ENCODE measurements at places on chromosomes 1 and 21. TPM values are rescaled to one million over a fixed set of nuclear protein-coding genes. Genes with fewer than 3 reads are reported as not detected.
A peak's percentile ranks its signal among the peaks of the same experiment; 100 is the strongest.

DNA sequence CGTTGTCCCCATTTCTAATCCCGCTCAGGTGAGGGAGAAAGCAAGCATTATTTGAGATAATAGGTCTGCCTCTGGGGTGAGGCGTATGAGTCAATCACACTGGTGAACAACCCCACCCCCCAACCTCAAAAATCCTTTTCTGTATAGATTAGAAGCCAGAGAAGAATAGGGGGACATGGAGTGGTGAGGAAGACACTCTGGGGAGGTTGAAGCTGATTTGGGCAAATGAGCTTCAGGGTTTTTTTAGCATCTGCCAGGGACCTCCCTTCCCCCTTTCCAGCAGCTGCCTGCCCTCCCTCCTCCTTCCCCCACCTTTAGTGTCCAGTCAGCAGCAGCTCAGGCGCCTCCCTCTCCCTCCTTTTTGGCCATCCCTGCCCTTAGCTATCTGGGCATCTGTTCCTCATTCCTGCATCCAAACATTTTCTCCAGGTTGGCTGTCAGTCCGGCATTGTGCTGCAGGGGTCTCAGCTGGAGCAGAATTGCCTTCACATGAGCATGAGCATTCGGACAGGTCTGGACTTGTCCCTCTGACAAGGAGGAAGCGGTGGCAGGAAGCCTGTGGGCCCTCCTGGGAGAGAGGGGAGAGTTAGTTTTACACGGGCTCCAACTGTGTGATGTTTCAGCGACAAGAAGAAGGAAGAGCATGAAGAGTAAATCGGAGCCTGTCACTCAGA lies 30.8 kb upstream of the PTGFRN start:
- H3K4me3 ChIP-seq, result peak overlapping the region; percentile 53
- H3K36me3 ChIP-seq, result no peaks in the 10 kb centered on the region
- peak overlapping the region; percentile 94 for H3K27ac ChIP-seq
- no peaks in the 10 kb centered on the region for H3K27me3 ChIP-seq

The IFNLR1 gene
- total RNA-seq, result 12.6 TPM

The ZNF593OS gene
- total RNA-seq, result not detected

DNA sequence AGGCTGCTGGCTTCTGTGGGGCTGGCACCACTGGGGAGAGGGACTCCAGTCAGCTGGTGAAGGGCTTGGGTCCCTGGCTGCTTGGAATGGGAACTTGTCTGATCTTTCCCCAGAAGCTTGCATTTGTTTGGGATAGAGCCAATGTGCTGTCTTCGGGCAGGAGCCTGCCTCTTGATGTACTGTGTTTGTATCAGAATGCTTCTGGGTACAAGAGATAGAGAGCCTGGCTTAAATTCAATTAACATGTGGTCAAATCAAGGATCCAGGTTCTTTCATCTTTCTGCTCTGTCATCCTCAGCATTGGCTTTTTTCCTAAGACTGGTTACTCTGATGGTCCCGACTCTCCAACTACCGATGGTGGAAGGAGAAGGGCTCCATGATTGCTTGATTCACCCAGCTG lies 16.0 kb upstream of the PROK1 start:
- no peak overlapping the region for H3K4me3 ChIP-seq
- no peak overlapping the region for H3K27ac ChIP-seq
- DNase-seq, result no peak
- peaks cover 4% of the 10 kb centered on the region for H3K4me1 ChIP-seq

The TFF2 gene
- not detected for total RNA-seq

DNA sequence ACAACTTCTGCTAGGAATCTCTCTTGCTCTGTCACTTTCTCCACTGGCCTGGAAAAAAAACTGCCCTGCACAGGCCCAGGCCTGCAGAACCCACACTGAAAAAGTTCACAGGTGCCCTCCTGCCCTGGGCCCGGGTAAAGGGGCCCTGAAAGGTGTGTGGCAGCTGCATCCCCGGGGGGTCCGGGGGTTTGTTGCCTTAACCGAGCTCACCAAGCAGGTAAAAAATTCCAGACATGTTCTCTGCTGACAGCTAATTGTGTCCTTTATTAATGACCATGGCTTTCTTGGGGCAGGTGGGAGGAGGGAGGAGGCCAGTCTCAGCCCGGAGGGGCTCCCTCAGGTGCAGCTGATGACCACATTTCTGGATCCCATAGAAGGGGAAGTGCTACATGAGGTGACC lies 122.9 kb downstream of the LACTBL1 start:
- H3K36me3 ChIP-seq, result no peaks in the 10 kb centered on the region
- no peak overlapping the region for H3K4me3 ChIP-seq
- peaks cover 3% of the 10 kb centered on the region for H3K4me1 ChIP-seq

GRCh38 chr1:157363660-157364140 lies 188.6 kb downstream of the FCRL5 start:
- H3K27me3 ChIP-seq, result no peaks in the 10 kb centered on the region
- peak; percentile 84 for DNase-seq
- H3K4me3 ChIP-seq, result no peak overlapping the region
- no peak overlapping the region for H3K27ac ChIP-seq

GRCh38 chr1:10755970-10756521 lies 40.4 kb downstream of the CASZ1 start:
- H3K4me1 ChIP-seq, result no peaks in the 10 kb centered on the region
- no peaks in the 10 kb centered on the region for H3K27me3 ChIP-seq
- H3K36me3 ChIP-seq, result no peaks in the 10 kb centered on the region
- no peak overlapping the region for H3K4me3 ChIP-seq

- peak; percentile 93 for DNase-seq
- H3K4me1 ChIP-seq, result no peaks in the 10 kb centered on the region
- H3K4me3 ChIP-seq, result no peak overlapping the region
- H3K36me3 ChIP-seq, result no peaks in the 10 kb centered on the region
Measured at GRCh38 chr1:50368179-50369007, 54.9 kb downstream of the DMRTA2 start.

- peak; percentile 75 for DNase-seq
- H3K36me3 ChIP-seq, result peaks cover 14% of the 10 kb centered on the region
- H3K27me3 ChIP-seq, result peaks cover 16% of the 10 kb centered on the region
- H3K4me3 ChIP-seq, result peak overlapping the region; percentile 85
- H3K4me1 ChIP-seq, result peaks cover 18% of the 10 kb centered on the region
- H3K27ac ChIP-seq, result no peak overlapping the region
Measured at GRCh38 chr1:94542088-94542870, 720 bp upstream of the F3 start.

The SF3B4 gene
- total RNA-seq, result 95.0 TPM

DNA sequence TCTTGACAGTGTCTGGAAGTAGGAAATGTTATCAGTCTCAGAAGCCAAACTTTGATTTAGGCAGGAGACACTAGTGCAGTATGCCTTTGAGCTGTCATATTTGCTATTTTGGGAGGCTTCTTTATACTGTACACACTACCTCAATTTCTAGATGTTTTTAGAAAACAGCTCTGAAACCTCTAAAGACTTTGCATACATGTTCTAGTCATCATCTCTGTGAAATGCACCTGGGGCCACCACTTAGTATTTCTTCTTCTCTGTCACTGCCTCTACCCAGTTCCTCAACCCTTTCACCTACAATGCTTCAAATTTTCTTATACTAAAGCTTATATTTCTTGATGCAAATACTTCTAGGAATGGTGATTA lies 29.1 kb upstream of the PLA2G4A start:
- no peaks in the 10 kb centered on the region for H3K36me3 ChIP-seq
- no peak overlapping the region for H3K27ac ChIP-seq
- H3K27me3 ChIP-seq, result no peaks in the 10 kb centered on the region
- H3K4me1 ChIP-seq, result no peaks in the 10 kb centered on the region
- no peak overlapping the region for H3K4me3 ChIP-seq

The PEX19 gene
- total RNA-seq, result 94.7 TPM

The OR6N1 gene
- not detected for total RNA-seq

The MX1 gene
- 0.42 TPM for total RNA-seq

The ARHGAP29 gene
- total RNA-seq, result 38.9 TPM

The OSCP1 gene
- 10.7 TPM for total RNA-seq

The PTPN14 gene
- total RNA-seq, result 103 TPM

The BRINP3 gene
- not detected for total RNA-seq

The OR2T2 gene
- total RNA-seq, result not detected

- no peaks in the 10 kb centered on the region for H3K4me1 ChIP-seq
- H3K27me3 ChIP-seq, result no peaks in the 10 kb centered on the region
- H3K27ac ChIP-seq, result no peak overlapping the region
- no peak overlapping the region for H3K4me3 ChIP-seq
- no peaks in the 10 kb centered on the region for H3K36me3 ChIP-seq
Measured at GRCh38 chr1:210123924-210124589, 108.5 kb upstream of the SERTAD4 start.

DNA sequence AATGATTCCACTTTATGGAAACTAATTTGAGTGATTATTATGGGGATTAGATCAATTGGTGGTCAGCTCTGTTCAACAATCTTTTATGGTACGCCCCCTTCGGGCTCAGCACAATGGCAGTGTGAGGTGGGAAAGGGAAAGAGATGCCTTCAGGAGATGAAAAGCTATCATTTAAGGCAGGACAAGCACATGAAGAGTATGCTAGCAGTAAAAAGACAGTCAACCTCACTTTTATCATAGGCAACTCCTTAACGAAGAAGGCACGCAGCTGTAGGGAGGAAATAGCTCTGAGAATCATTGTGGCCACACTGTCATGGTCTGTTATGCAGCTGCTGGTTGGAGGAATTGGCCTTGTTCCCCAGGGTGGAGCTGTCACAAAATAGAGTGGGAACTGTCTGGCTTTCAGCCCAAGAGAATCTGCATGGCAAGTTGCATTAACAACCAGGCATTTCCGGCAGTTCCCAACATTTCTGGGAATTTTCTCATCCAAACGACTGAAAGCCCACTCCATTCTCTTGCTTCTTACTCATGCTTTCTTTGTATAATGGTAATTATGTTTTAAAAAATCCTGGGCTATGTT lies 54.4 kb upstream of the BCL10 start:
- no peak overlapping the region for H3K4me3 ChIP-seq
- DNase-seq, result no peak
- no peaks in the 10 kb centered on the region for H3K36me3 ChIP-seq
- H3K27me3 ChIP-seq, result no peaks in the 10 kb centered on the region
- H3K4me1 ChIP-seq, result no peaks in the 10 kb centered on the region

- no peaks in the 10 kb centered on the region for H3K4me1 ChIP-seq
- no peaks in the 10 kb centered on the region for H3K36me3 ChIP-seq
- H3K4me3 ChIP-seq, result no peak overlapping the region
- DNase-seq, result no peak
- no peak overlapping the region for H3K27ac ChIP-seq
Measured at GRCh38 chr21:35178827-35179226, 129.7 kb upstream of the RUNX1 start.

DNA sequence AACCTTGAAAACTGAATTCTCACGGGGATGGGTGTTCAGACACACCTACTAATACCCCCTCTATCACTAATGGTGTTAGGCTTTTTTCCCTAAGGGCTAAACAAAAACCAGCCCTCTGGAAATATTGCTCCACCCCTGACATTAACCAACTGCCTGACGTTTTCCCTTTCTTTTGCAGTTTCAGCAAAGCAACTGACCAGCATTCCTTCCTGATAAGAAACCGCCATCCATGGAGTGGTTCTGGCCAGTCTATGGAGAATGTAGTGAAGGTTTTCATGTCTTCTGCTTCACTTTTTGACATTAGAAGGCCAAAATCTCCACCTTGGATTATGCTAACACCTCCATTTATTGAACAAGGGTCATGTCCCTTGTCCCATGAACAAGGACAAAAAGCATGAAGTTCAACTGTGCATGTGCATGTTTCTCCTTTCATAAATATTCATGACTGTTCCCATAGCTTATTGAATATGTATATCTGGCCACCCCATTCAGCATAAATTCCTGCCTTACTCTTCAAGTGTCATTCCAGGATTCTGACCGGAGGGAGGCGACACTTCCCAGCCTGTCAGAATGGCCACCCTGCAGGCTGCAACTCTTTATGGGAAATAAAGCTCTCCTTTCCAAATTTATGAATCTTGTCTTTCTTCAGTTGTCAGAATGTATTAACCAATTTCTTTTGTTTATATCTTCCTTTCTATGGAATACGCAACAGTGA lies 314.3 kb downstream of the HHIPL2 start:
- no peaks in the 10 kb centered on the region for H3K36me3 ChIP-seq
- no peak overlapping the region for H3K27ac ChIP-seq
- DNase-seq, result no peak
- H3K4me3 ChIP-seq, result no peak overlapping the region

The ERMAP gene
- total RNA-seq, result 5.5 TPM

The ACTA1 gene
- 26.1 TPM for total RNA-seq

- no peak overlapping the region for H3K4me3 ChIP-seq
- H3K4me1 ChIP-seq, result no peaks in the 10 kb centered on the region
- H3K27me3 ChIP-seq, result no peaks in the 10 kb centered on the region
- no peak for DNase-seq
Measured at GRCh38 chr1:209873067-209873799, 45.5 kb downstream of the UTP25 start.

DNA sequence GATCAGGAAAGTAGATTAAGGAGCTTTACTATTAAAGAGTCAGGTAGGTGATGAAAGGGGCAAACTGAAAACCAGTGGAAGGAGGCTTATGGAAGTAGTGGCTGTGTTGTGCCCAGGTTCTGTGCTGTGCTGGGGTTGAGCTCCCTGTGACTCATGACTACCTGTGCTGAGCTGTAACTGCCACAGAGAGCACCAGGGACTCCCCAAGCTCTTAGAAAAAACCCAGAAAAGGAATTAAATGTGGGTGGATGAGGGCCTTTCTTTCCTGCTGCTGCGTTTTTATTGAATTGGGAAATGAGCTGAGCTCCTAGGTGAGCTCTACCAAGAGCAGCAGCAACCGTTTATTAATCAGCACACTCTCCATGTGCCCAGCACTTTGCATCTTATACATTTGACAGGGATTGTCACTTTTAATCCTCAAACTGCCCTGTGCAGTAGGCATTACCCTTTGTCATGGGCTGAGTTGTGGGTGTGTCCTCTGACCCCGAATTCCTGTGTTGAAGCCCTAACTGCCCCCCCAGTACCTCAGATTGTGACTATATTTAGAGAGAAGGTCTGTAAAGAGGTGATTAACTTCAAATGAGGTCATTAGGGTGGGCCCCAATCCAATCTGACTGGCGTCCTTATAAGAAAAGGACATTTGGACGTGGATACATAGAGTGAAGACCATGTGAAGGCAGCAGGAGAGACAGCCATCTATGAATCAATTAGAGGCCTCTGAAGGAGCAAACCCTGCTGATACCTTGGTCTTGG lies 65.4 kb downstream of the AK4 start:
- H3K27ac ChIP-seq, result no peak overlapping the region
- DNase-seq, result no peak
- peaks cover 37% of the 10 kb centered on the region for H3K36me3 ChIP-seq
- H3K4me3 ChIP-seq, result no peak overlapping the region

The GBP6 gene
- not detected for total RNA-seq

- peaks cover 7% of the 10 kb centered on the region for H3K36me3 ChIP-seq
- no peak for DNase-seq
- H3K4me3 ChIP-seq, result no peak overlapping the region
- no peaks in the 10 kb centered on the region for H3K4me1 ChIP-seq
Measured at GRCh38 chr1:8693107-8693506, 124.3 kb downstream of the RERE start.

All from endodermal cell (in vitro differentiated cells).